ENCODE measurements at places on chromosomes 13 and 19.

GRCh38 chr19:4260613-4261191 lies 13.8 kb downstream of the YJU2 start:
- no peak for DNase-seq

DNA sequence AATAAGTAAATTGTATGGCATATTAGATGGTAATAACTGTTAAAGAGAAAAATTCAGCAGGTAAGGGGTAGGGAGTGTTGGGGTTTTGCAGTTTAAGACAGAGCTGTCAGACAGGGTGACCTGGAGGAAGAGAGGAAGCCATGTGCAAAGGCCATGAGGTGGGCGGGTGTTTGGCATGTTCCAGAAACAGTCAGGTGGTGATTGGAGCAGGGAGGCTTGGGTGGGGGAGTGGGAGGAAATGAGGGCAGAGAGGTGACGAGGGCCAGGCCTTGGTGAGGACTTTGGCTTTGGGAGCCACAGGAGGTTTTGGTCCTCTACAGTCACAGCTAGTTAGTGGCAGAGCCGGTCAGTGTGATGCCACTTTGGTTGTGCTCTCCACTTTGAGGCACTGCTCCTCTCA lies 20.1 kb downstream of the RYR1 start:
- DNase-seq, result no peak

- DNase-seq, result peak; percentile 28
Observed at GRCh38 chr13:110042253-110042950, 256.0 kb upstream of the IRS2 start.

GRCh38 chr19:54133312-54133956 lies 4.1 kb upstream of the CNOT3 start:
- no peak for DNase-seq

- DNase-seq, result peak; percentile 55
Observed at GRCh38 chr19:5292822-5293611, 47.6 kb downstream of the PTPRS start.

DNA sequence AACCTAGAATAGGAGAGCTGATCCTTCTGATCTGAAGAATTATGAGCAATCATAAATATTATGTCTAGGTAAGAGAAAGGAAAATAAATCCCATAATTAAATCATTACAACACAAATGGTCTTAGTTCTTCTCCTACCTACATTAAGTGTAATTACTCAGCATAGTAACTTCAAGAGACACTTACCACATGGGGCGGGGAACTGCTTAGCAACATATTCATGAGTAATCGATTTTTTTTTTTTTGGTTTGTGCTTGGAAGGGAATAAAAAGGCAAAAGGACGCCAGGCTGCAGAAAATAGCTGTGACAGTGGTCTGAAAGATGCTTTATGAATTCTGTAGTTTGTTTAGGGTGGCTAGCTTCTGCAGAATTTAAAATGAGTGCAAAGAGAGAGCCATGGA lies 103.3 kb upstream of the HTR2A start:
- peak; percentile 24 for DNase-seq

GRCh38 chr13:110168999-110169933 lies 137.7 kb downstream of the COL4A1 start:
- no peak for DNase-seq

DNA sequence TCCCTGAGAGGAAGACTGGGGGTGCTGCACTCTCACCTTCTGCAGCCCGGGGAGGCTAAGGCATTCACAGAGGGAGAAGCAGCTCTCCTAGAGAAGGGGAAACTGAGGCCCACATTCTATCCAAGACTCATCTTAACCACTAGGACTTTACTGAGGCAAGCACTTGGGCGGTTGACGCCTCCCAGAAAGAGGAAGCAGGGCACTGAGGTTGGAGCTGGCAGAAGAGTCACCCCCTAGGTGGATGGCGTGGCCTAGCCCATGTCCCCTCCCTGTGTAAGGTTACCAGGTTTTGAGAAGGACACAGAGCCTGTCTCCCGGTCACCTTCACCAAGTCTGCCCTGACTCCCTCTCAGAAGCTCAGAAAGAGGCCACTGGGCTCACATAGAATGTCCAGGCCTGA lies 2.7 kb downstream of the S1PR2 start:
- DNase-seq, result no peak

- no peak for DNase-seq
Observed at GRCh38 chr19:17966550-17967256, at the start of gene KCNN1. KCNN1 (plus strand) TSS chr19:17967107; CDS start chr19:17973889, 6,782 bp downstream.

DNA sequence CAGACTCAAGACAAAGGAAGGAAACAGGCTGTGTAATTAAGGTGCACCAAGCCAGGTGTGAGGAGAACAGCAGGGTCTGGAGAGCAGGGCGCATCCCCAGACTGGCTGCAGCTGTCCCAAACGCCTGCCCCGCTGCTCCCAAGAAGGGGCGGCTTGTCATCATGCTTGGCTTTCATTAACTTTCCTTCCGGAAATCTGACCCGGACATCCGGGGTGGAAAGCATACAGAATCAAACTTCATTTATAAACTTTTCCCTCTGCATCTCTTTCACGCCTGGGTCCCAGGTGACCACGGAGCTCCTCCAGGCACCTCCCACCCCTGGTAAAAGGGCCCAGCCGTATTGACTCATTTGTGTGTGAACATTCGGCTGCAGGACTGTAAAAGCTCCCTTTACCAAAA lies 31.7 kb downstream of the TSHZ3 start:
- peak; percentile 41 for DNase-seq

GRCh38 chr19:38417544-38418506 lies 8.2 kb downstream of the RASGRP4 start:
- no peak for DNase-seq

- no peak for DNase-seq
Observed at GRCh38 chr13:110240352-110240751, 66.6 kb downstream of the COL4A1 start.

DNA sequence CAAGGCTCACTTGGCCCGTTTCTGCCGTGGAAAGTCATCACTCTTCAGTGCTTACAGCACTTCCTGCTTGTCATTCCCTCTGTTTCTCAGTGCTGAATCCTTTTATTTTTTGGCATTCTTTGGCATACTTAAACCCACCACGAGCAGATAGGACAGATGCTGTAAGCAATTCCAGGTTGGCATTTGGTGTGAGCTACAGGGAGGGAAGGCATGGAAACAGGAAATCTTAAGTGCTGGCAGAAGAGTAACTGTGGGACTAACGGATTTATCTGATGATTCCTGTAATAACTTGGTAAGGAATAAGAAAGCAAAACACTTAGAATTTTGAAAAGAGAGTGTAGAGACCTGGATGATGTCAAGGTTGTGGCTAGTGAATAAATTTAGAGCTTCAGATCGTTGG lies 273.4 kb downstream of the GPC6 start:
- DNase-seq, result no peak
